Thoracic aorta (tissue), 2 donors: ENCODE measurements at places on chromosomes 5 and 9. TPM values are rescaled to one million over a fixed set of nuclear protein-coding genes. Genes with fewer than 3 reads are reported as not detected.

FRRS1L gene
- 1.1 TPM for total RNA-seq

LCN1 gene
- not detected for total RNA-seq

DNA sequence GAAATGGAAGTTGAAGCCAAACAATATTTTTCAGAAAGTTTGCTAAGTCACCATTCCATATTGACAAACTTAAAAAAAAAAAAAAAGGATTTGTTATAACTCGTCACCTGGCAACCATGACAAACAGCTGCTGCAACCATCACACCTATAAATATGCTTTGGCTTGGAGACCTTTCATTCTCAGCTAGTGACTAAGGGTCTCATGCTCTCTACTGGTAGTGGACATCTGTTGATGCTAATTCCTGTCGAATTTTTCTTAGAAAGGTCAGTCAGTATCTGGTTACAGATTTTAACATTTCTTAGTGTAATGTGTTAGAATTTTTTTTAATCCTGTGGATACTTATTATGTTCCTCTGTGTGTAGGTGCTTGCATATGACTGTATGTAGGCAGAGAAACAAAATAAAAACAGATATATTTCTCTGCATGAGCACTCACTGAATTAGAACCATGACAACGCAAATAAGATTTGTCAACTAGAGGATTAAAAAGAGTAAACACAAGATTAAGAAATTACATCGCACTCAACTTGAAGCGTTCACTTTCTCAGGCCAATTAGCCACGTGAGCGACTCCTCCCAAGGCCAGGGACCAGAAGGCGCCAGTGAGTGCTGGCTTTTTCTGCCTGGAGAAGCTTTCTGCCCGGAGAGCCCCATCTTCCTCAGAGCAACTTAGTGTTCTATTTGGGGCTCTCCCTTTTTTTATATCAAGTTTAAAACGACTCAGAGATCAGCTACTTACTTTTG, 27.0 kb upstream of the ZNF622 start:
- H3K4me1 ChIP-seq, result no peaks in the 10 kb centered on the region
- H3K27me3 ChIP-seq, result no peaks in the 10 kb centered on the region
- H3K4me3 ChIP-seq, result no peak overlapping the region
- H3K36me3 ChIP-seq, result no peaks in the 10 kb centered on the region

DNA sequence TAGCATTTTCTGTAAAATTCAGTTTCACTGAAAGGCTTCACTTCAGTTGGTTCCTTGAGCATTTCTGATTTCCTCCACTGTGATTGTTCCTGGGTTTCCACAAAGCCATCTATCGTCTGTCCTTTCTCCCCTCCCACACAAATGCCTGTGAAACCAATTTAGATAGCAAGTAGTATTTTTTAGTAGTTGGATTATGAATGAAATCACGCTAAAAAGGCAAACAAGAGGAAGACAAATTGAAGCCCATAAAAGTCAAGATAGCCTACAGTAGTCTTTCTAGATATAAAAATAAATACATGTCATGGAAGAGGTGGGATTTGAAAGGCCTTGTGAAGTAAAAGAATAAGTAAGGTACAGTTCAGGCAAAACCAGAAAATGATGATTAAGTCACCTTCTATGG, 162.8 kb downstream of the ADAMTSL1 start:
- no peaks in the 10 kb centered on the region for H3K27me3 ChIP-seq
- no peaks in the 10 kb centered on the region for H3K36me3 ChIP-seq
- peaks cover 38% of the 10 kb centered on the region for H3K4me1 ChIP-seq
- DNase-seq, result no peak

DNA sequence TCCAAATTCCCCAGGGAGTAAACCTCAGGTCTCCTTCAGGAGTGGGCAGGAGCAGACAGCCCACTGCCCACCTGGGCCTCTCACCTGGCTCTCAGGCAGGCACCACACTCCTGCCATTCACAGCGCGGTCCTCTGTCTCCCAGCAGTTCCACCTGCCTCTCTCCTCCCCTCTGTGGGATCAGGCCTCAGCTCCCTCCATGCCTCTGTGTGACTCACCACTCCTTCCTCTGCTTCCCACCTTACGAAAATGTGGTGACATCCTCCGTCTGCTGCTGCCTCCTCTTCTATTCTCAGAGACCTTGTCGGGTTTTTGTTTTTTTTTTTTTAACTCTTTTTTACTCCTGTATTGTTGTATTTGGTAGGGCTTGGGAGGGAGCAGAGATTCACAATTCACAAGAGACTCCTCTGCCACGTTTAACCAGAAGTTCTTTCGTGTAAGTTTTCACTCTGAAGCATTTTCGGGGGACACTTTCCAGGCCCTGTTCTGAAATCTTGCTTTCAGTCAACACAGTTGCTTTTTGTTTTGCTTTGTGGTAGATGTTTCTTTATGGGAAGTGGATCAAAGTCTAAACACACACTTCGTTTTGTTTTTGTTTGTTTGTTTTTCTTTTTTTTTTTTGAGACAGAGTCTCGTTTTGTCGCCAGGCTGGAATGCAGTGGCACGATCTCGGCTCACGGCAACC, 21.1 kb upstream of the CDKN2AIPNL start:
- no peaks in the 10 kb centered on the region for H3K27me3 ChIP-seq
- no peak for DNase-seq
- no peak overlapping the region for H3K27ac ChIP-seq
- H3K4me3 ChIP-seq, result no peak overlapping the region
- H3K36me3 ChIP-seq, result no peaks in the 10 kb centered on the region
- H3K4me1 ChIP-seq, result peaks cover 16% of the 10 kb centered on the region
